Hematopoietic multipotent progenitor cell (in vitro differentiated cells): ENCODE measurements at places on chromosomes 13 and 19.

DNA sequence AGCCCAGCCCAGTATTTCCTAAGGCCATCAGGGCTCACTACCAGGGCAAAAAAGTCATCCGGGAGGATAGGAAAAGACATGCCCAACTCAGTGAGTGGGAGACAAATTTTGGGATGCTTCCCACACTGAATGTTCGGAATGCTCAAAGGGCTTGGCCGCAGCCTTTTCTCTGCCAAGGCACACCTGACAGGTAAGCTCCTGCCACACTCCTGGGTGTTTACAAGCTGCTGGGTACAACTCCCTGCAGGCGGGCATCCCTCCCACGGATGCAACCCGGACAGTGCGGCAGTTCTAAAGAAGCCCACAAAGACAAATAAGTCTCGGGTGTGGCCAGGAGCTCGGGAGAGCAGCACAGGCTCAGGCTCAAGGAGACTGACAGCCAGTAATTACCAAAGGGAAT, 28.1 kb downstream of the SLC7A1 start:
- no peak for DNase-seq

GRCh38 chr19:58513694-58514563, 2.1 kb upstream of the SLC27A5 start:
- peak; percentile 92 for DNase-seq

GRCh38 chr13:41501281-41501680, 43.9 kb downstream of the RGCC start:
- DNase-seq: no peak

DNA sequence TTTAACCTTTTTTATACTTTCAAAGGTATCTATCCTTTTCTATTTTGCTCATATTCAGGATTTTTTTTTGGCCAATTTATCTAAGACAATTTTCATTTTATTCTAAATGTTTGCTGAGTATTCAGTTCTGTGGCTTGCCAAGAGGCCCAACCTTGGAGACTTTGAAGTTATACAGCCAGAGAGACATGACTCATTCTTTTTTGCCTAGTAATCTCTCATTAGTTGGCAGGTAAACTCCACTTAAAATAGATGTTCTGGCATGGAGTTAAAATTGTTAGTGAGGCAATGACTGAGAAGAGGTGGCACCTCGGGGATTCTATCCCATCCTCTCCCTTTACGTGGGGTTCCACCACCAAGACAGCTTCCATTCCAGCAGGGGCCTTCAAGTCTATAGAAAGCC, 213.8 kb downstream of the KCTD12 start:
- no peak for DNase-seq
